ENCODE measurements at places on chromosomes 6 and 20. TPM values are rescaled to one million over a fixed set of nuclear protein-coding genes. Genes with fewer than 3 reads are reported as not detected.
A peak's percentile ranks its signal among the peaks of the same experiment; 100 is the strongest.

GRCh38 chr6:5128351-5128750 lies 43.2 kb downstream of the PPP1R3G start:
- no peak for DNase-seq

GRCh38 chr6:116450185-116450710 lies 10.9 kb upstream of the CALHM6 start:
- DNase-seq: no peak

DNA sequence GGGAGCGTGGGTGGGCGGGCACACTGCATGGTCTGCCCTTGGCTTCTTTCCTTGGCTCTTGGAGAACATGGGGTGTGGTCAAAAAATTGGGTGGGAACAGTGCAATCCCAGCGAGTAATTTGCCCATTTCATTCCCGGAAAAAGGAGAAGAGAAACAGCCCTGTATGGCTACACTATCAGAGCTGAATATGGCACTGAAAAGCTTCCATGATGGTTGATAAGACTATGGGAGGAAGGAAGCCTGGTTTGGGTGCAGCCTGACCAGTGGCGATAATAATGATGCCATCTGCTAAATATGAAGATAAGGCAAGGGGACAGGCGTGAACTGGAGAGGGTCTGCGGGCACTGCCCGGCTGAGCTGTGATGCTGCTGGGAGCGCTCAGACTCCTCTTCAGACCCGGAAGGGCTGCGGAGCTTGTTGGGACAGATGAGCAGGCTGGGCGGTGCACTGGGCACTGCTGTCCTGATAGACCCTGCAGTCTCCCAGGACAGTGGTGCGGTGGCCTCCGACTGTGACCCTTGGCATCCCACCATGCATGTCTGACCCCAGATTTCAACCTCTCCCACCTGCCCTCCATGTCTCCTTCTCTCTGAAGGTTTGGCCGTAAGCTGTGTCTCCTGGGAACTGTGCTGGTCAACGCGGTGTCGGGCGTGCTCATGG lies 10.2 kb downstream of the SLC22A1 start:
- no peak for DNase-seq

- DNase-seq: no peak
Measured at GRCh38 chr6:128251445-128252340, 268.7 kb downstream of the PTPRK start.

DNA sequence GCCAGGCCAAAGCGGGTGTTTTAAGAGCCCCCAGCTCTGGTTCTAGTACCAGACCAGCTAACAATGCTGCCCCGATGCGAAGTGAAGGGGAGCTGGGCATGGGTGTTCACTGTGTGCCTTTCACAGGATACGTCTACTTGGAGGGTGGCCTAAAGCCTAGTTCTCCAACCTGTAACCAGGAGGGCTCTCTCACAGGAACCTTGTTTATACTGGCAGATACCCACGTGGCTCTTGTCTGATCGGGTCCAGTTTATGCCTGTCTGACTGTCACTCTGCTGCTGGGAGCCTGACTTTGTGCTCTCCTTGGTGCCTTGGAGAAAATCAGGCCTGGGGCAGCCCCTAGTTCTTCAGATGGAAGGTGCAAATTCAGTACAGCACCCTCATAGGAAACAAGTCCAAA lies 60.2 kb upstream of the RNF144B start:
- no peak for DNase-seq

DNA sequence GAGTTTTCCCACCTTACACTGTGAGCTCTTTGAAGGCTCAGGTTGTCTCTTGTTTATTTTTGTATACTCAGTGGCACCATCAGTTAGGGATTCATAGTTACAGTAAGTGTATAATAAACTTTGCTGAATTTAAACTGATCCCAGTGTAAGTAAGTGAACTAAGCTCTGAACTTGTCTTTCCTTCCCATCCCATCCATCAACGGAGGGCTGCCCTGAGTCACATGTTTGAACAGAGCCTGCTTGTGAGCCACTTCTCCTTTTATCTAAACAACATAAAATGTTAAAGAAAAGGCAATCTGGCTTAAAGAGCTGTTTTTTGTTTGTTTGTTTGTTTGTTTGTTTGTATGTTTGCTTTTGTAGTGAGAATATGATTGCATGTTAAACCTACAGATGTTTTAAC lies 185.7 kb upstream of the MARCKS start:
- DNase-seq: no peak

GRCh38 chr6:53979468-53980067 lies 131.7 kb upstream of the MLIP start:
- DNase-seq: peak; percentile 27

GRCh38 chr6:46011188-46012085 lies 4.2 kb downstream of the CLIC5 start:
- no peak for DNase-seq

GRCh38 chr6:157203312-157203744 lies 120.0 kb downstream of the TMEM242 start:
- no peak for DNase-seq

GRCh38 chr6:138518054-138518453 lies 18.8 kb upstream of the NHSL1 start:
- no peak for DNase-seq

GRCh38 chr20:31824554-31825313 lies 5.6 kb downstream of the MYLK2 start:
- no peak for DNase-seq

- peak; percentile 40 for DNase-seq
Measured at GRCh38 chr20:34112600-34113101, 608 bp upstream of the EIF2S2 start.

DNA sequence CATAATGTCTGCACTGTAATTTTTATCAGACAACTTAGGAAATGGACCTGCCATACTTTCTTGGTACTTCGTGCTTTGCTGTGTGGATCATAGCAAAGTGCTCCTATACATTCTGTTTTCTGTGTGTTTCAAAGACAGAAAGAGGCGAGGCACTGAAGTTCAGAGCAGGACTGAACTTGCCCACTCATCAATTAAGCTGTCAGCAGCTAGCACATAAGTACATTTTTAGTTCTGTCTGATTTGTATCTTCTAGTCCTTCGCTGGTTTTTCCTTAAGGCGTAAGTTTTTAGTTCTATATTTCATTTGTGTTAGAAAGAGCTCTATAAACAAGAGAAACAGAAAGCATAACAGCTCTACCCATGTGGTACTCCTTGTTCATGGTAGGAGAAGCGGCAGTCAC lies 42.1 kb downstream of the MAP3K4 start:
- no peak for DNase-seq

DNA sequence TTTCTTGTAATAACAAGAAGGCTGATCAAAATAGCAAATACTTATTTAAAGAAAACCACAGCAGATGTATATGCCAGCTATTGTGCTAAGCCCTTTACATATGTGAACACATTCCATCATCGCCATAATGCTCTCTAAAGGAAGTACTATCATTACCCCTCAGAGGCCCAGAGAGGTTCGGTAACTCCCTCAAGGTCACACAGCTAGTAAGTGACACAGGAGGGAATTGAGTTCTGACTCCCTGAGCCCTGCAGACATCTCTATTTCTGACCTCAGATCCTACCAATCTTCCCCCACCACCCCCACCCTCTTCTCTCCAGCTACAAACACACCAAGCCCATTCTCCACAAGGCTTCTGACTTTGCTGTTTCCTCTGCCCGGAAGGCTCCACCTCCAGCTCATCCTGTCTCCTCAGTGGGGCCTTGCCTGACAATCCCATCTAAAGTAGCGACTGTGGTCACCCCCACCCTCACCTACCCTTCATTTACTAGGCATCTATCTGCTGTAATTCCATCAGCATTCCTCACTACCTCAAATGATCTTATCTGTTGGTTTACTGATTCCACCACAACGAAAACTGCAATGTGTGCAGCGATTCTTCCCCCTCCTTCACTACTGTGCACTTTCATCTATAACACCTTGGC lies 234.5 kb downstream of the LRFN2 start:
- DNase-seq: no peak

DNA sequence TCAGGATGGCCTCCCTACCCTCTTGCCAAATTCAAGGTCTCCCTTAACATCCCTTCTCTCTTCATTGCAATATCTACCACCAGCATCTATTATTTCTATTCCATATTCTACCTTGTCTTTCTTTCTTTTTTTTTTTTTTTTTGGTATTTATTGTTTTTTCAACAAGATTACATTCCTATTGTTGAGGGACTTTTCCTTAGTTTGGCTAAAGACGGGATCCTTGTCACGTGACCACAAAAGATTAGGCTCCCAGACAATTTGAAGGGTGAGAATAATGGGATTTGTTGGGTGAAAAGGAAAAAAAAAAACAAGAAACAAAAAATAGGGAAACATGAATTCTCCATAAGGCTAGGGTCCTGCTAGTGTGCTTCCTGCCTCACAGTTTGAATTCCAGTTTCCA lies 124.3 kb upstream of the MCHR2 start:
- no peak for DNase-seq

DNA sequence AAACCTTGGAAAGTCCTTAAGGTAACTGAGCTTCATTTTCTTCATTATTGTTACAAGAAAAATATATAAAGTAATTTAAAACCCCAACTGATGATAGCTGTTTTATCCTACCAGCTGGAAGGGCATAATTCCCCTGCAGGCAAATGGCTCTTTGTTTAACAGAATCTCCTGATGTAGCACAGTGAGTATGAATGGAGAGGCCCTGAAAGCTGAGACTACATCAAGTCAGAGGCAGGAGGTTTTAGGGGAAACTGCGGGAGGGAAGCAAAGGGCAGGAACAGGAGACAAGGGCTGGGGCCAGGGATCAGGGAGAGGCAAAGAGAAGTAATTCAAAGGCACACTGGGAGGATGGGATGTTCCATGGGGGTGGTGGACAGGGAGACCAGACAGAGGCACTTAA lies 119.0 kb upstream of the LRFN2 start:
- no peak for DNase-seq

DNA sequence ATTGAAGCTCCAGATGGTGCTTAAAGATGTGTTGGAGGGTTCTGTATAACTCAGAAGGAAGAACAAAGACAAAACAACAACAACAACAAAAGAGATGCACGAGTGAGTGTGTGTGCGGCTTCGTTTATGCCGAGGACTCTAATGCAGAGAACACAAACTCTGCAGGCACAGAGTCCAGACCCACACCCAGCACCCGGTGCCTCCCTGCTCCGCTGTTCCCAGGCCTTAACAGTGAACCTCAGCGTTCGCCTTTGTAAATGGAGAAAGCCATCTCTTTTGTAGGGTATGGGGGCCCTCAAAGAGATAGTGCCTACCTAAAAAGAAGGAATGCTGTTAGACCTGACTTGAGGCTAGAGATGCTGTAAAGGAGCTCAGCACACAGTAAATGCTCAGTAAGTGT lies 243.3 kb downstream of the ERMARD start:
- no peak for DNase-seq

GRCh38 chr6:166784691-166785090 lies 157.6 kb upstream of the RPS6KA2 start:
- DNase-seq: no peak

DNA sequence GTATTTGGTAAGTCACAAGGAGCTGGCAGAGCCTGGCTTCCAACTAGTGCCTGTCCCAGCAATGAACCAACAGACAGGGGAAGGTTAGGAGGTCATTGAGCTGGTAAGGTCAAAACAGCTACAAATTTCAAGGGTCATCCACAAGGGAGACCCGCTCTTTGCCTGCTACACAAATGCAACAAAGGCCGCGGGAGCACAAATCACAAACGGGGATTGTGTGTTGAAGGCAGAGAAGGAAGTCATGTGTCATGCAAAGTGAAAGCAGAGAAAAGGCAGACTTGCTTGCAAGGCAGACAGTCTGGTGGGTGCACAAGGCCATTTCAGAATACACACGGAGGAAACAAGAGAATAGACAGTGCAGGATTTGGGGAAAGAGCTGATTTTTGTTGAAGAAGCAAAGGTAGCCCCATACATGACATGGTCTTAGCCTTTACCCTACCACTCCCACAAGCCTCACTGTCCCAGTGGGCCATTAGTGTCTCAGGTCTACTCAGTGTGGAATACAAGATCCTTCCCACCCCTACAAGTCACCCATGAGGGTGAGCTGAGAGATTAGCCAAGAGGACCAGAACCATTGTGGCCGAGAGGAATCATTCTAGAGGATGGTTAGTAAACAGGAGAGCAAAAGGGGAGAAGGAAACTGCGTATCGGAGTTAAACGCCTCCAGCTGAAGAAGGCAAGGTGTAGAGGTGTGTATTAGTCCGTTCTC lies 18.1 kb upstream of the SAMHD1 start:
- DNase-seq: no peak

GRCh38 chr6:156098839-156099238 lies 643.2 kb upstream of the NOX3 start:
- no peak for DNase-seq

GRCh38 chr6:7895125-7895423 lies 15.5 kb downstream of the TXNDC5 start:
- no peak for DNase-seq

DNA sequence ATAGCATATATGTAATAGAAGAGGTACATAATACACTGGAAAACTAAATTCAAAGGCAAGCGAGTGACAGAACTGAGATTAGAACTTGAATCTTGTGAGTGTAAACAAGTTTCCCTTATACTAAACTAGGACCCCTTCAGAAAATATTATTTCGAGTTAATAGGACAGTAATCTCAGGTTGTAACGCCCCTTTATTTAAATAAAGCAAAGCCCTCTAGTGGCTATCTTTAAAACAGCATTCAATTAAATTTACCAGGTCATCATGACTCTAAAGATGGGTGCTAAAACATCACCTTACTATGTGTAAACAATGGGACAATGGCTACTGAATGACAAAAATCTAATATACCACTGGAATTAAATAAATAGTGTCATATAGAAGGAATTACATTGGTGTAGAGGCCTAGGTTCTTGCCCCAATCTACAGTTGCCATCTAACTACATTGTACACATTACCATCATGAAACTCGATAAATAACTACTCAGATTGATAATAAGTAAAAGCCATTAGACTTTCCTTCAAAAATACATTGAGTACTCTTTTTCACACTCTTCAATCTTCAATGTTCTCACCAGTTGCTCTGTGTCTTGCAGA lies 255.4 kb upstream of the IRAK1BP1 start:
- DNase-seq: no peak

DNA sequence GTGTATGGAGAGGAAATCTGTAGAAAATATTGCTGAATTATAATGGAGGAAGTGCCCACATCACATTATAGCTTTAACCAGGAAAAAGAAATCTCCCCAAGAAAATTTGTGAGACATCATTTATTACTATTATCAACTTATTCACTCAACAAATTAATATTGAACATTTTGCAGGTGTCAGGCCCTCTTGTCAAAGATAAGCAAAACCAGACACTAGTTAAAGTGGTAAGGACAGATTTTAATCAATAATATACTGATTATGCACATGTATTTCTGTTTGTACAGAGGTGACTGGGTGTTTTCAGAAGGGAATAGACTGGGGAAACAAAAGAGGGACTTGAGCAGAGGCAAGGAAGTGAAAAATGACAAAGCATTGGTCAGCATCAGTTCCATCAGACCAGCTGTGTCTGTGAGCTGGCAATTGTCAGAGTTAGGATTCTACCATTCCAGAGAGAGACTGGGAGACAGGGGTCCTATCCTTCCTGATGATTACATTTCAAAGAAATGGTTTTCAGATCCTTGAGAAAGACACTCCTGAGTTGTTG lies 519.2 kb downstream of the UTRN start:
- no peak for DNase-seq

POLR1C gene
- 14.6 TPM for polyA plus RNA-seq

ABCC10 gene
- polyA plus RNA-seq: 23.4 TPM

SIRPD gene
- polyA plus RNA-seq: not detected

GLP1R gene
- polyA plus RNA-seq: not detected

SLC17A3 gene
- not detected for polyA plus RNA-seq

TRIM15 gene
- not detected for polyA plus RNA-seq

TSPO2 gene
- 0.93 TPM for polyA plus RNA-seq

PKHD1 gene
- 9.5 TPM for polyA plus RNA-seq

HINT3 gene
- 28.3 TPM for polyA plus RNA-seq

CLVS2 gene
- polyA plus RNA-seq: 0.04 TPM

Measured in hindlimb muscle (tissue), 1 donor.